Activated effector memory CD4-positive, alpha-beta T cell treated with anti-CD3 and anti-CD28 coated beads, Interleukin-2, amount 50 U/mL, for 16 hours (primary cell): ENCODE measurements at places on chromosomes 3 and 15.

DNA sequence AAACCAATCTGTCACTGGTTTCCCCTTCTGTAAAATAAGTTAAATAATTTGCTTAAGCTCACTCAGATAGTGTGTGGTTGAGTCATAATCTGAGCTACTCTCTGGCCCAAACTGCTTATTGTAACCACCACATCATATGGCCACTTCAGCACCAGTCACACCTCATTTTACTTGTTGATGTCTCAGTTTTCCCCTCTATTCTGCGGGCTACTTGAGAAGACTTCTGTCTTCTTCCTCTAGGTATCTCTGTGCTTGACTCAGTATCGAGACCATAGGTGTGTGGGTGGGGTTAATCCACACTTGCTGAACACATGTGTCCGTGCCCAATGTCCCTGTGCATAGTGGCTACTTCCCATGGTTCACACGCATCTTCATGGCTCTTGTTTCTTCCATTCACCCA is 32.9 kb downstream of the CRYGS start:
- DNase-seq, result no peak

- peak; percentile 81 for DNase-seq
These were observed 728 bp downstream of the CRTC3 start for GRCh38 chr15:90530250-90531051.

GRCh38 chr3:43909149-43909548 is 218.4 kb downstream of the ABHD5 start:
- DNase-seq, result no peak

- no peak for DNase-seq
These were observed 165.2 kb upstream of the STT3B start for GRCh38 chr3:31367518-31367917.

- no peak for DNase-seq
These were observed 19.1 kb downstream of the SLC6A20 start for GRCh38 chr3:45777111-45777745.

- DNase-seq, result no peak
These were observed 45.3 kb upstream of the VPS8 start for GRCh38 chr3:184766555-184767261.

DNA sequence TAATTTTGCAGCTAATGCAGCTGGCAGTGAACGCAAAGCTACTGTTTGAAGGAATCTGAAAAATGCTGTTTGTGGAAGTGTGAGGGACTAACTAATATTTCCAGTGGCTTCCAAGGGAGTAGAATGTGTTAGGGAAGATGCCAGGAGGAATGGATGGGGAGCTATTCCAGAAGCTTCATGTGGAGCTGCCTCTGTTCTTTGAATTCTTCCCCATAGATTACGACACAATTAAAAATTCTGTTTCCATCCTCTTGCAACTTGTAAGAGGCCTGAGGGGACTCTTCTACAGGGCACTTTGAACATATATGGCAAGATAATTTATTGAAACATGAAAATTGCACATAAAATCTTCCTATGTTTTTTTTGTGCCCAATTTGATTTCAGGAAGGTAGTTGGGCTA is 74.3 kb upstream of the CTXND1 start:
- DNase-seq, result no peak

DNA sequence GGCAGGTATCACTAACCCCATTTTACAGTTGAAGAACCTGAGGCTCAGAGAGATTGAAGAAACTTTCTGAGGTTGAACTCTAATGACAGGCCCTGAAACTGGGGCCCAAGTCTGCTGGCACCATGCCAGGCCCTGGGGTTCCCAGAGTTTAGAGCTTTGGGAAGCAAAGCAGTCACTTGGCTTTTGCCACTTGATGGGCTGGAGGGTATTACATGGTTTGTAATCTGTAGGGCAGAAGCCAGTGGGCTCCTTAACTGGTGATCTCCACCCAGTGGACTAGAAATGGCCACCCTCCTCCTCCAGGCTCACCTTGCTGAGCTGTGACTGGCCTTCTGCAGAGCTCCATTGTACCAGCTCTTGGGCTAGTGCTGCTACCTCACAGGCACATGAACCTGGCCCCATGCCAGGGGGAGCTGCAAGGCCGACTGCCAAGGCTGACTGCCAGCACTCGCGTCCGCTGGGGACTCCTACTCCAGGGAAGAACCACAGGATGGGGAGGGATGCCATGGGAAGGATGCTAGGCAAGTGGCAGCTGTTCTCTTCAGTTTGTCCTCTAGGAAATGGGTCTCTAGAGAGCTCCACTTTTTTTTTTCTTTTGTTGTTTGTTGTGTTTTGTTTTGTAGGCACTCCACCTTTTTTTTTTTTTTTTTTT is 104.8 kb downstream of the ETFA start:
- peak; percentile 62 for DNase-seq

GRCh38 chr3:157294491-157294890 is 134.5 kb upstream of the CCNL1 start:
- no peak for DNase-seq

GRCh38 chr3:129736070-129736469 is 129.6 kb upstream of the PLXND1 start:
- DNase-seq, result no peak

GRCh38 chr3:172546105-172546504 is 22.9 kb upstream of the TNFSF10 start:
- no peak for DNase-seq

DNA sequence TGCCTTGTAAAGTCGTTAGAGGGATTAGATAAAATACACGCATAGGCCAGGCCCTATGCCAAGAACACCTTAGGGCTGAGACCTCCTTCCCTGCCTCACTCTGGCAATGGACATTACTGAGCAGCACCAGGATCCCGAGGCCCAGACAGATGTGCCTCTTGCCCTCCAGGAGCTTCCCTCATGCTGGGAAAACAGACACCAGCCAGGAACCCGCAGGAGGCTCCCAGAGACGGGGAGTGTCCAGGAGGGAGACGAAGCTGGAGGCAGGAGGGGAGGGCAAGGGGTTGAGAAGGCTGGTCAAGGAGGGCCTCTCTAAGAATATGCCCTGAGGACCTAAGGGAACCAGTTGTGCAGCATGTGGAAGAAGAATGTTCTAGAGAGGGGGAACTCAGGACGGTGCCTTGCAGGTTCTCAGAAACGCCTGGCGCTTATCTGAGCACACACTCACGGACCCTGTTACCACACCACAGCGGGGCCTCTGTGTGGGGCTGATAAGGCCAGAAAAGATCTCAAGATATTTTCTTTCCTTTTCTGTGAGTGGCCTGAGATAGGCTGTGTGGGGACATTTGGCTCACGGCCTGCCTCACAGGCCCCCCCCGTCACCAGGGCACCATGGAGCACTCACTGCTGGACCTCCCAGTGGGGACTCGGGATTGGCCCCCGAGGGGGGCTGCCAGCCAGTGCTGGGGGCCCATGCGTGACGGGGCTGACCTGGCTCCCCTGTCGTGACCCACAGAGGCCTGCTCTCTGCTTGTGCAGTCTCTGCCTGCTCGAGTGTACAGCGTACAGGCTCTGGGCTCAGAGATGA is 22.0 kb upstream of the CYP11A1 start:
- DNase-seq, result no peak

DNA sequence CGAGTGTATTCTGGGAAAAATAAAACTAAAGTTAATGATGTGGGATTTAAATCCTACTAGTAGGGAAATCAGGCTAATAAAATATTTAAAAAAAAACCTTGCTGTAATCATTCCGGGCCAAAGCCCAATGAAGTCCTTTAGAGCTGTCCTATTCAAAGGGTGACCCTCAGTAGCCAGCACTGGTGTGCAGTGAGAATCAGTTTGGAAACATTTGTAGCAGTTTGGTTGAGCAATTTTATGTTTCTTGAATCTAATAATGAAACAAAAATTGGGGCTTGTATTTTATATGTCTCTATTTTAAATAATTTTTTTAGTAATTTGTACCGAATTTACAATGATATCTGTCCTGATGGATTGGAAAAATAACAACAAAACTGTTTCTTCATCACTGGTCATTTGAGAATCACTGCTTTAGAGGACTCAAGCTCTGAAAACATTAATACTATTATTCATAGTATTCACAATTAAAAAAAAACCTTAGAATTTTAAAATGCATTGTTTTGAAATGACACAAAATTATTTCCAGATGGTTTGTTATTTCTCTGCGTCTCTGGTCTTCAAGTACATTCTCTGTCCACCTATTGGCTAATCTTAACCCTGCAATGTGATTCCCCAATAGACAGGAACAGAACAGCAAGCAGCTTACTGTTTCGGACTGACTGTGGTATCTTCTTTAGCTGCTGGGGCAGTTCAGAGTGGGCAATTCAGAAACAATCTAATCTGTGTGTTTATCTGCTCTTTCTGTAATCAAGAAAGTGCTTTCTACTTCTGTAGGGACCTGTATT is 71.2 kb downstream of the OTOL1 start:
- DNase-seq, result no peak

GRCh38 chr3:11379824-11380701 is 107.9 kb downstream of the ATG7 start:
- DNase-seq, result no peak

DNA sequence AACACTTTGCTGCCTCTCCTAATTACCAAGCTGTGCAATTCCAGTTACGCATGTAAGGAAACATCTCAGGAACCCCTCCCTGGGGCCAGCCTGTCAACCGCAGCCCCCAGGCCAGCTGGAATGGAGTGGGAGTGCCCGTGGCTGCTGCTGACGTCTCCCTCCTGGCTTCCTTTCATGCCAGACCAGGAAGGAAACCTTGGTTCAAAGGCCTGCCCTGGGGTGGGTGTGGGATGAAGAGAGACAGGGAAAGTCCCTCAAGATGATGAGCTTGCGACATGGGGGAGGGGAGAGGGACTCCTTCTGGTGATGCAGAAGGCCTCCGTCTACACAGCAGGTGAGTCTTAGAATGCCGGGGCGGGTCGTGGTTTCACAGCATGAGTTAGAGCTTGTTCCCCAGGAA is 11.4 kb upstream of the CYP11A1 start:
- DNase-seq, result peak; percentile 86

GRCh38 chr3:55014081-55014480 is 86.2 kb upstream of the LRTM1 start:
- DNase-seq, result no peak

GRCh38 chr15:92664178-92664900 is 8.8 kb upstream of the FAM174B start:
- DNase-seq, result no peak

GRCh38 chr3:78351334-78351733 is 1311.4 kb downstream of the ROBO2 start:
- DNase-seq, result no peak

DNA sequence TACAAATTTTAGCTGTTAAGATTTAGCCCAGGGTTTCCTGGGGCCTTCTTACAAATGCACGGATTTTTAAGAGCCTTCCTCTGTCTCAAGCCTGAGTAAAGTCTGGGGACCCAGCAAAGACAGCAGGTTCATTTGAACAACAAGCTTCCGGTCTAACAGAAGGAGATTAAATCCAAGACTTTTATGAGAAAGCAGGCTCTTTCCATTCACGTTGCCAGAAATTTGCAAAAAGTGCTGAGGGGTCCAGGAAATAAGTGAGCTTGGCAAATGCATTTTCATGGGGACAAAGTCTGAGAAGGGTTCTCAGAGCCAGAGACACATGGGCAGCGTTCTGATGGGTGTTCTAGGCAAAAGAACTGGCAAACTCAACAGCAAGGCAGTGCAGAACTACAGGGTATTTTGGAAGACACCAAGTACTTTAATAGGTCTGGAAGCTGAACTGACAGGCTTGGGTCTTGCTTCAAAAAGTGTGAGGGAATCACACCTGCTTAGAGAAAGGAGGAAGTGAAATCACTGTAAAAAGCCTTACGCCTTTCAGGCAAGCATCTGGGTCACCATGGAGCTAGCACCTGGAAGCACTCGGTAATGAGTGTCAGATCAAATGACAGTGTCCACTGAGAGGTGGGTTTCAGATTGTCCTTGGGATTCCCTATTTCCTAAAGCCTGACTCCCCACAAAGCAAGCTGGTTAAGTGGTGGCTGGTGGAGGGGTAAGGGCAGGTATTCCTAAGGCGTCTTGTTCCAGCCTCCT is 115.8 kb upstream of the ARHGEF3 start:
- no peak for DNase-seq

DNA sequence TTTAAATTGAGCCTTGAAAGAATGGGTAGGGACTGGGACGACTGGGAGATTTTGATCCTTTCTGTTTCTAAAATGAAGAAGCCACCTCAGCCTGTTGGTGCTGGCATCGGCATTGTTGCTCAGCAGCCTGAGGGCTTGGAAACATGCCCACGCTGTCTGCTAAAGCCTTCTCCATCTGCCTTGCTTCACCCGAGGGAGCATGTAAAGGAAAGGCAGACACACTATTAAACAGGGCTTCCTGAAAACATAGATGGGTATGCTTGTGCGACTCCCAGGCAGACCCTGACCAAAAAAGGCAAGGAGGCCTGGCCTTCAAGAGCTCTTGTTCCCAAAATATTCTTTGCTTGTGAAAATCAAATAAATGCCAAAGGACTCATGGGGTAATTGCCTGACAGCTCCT is 84.2 kb upstream of the SLC4A7 start:
- DNase-seq, result no peak

- DNase-seq, result no peak
These were observed 1.7 kb upstream of the TGM5 start for GRCh38 chr15:43268111-43269105.

- no peak for DNase-seq
These were observed 56.5 kb downstream of the MCTP2 start for GRCh38 chr15:94287794-94288246.

DNA sequence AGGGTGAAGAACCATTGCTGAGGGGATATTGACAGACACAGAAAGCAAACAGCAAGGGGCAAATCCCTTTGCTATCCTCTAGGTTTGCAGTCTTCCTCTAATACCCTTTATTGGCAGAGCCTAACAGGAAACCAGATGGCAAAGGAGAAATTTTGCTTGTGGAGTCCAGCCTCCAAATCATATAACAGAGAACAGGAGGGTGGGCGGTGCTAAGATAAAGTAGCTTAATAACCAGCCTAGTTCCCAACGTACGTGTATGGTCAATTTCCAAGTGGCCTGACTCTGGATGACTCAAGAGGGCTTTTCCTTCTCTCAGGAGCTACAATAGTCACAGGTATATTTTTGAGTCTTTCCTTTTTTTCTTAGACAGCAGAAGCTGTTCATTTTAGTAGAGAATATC is 404.5 kb downstream of the PDCD6IP start:
- DNase-seq, result no peak

DNA sequence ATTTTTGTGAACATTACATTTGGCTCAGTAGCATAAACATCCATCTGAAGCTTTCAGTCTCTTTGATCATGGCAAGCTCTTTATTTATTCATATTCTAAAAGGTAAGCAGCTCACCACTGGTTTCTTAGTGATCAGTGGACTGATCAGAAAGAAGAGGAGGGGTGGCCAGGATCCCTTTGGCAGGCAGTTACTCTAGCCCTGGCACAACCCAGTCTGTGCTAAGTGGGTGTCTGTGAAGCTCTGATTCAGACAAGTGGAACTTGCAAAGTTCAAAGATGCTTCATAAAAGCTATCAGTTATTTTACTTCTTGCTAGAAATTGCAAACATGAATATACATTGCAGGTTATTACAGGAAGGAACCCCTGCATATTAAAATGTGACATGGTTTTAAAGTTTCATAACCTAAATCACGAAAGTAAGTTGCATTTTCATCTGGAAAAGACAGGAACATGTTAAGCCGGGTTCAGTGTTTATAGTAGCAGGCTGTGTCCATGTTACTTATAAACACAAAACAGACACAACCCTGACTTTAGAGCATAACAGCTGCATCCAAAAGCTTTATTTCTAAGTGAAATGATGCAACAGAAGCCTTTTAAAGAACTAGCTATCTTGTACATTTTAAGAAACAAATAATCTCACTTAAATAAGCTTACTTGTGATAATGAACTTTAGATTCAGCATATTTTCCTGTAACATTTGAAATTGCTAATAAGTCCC is 785.3 kb downstream of the MCTP2 start:
- DNase-seq, result no peak

GRCh38 chr15:64931381-64931780 is 19.7 kb downstream of the ANKDD1A start:
- no peak for DNase-seq
